ENCODE measurements at places on chromosomes 13 and 19.

- no peak for DNase-seq
These were observed 737 bp upstream of the ZNF181 start for GRCh38 chr19:34733266-34733745.

DNA sequence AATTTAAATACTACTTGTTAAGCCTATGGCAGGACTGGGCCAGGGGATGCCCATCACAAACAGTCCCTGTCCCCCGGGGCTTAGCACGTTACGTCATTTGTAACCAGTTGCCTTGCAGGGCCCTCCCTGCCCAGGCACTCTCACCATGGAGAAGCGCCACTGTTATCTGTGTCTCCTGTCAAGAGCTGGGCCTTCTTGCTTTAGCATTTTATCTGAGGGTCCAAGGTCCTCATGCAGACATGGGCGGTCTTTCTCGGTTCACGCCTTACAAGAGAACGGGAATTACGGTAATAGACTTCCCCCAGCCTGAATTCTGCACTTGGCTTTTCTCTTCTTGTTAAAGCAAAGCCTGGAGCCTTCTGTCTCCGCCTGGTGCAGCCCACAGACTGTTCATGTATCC, 46.1 kb downstream of the TMED1 start:
- DNase-seq, result no peak

DNA sequence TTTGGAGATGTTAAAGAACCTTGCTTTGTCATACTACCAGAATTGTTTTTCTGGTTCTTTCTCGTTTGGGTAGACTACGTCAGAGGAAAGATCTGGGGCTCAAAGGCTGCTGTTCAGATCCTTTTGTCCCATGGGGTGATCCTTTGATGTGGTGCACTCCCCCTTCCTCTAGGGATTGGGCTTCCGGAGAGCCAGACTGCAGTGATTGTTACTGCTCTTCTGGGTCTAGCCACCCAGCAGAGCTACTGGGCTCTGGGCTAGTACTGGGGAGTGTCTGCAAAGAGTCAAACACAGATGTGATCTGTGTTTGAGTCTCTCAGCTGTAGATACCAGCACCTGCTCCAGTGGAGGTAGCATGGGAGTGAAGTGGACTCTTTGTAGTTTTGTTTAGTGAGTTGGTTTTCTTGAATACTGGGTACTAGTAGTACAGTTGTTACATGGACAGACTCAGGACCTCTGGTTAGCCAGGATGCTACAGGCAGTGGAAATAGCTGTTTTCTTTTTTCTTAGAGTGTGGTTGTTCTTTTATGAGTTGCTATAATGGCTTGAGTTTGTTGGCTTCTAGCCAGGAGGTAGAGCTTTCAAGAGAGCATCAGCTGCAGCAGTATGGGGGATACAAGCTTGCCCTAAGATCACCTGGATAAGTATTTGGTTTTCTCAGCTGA, 34.4 kb downstream of the DNAJC15 start:
- DNase-seq, result peak; percentile 50

- DNase-seq, result no peak
These were observed 4.0 kb downstream of the METTL21C start for GRCh38 chr13:102690883-102691282.

DNA sequence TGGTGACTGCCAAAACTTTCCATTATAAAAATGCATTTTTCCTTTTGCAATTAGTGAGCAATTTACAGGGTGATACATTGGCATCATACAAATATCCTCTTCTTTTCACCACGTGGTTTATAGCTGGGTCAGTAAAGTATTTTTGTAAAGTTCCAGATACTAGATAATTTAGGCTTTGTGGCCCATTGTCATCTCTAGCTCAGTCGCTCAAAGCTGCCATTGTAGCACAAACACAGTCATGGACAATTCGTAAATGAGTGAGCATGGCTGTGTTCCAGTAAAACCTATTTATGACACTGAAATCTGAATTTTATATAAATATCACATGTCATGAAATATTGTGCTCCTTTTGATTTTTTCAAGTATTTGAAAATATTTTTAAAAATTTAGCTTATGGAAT, 162.9 kb downstream of the USP12 start:
- DNase-seq, result no peak

DNA sequence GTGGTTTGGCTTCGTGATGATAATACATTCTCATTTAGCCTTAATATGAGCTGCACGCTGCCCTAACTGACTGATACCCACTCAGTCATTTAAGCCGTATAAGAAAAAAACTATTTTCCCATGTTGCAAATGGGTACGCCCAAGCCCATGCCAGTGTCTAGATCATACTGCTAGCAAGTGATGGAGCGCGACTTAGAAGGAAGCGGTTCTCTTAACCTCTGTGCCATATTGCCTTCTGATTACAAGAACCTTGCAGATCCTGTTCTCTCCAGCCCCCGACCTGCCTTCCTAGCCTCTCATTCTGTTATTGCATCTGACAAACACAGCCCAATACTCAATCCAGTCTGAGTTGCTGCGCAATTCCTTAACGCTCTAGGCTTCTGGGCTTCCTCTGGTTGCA, 603 bp downstream of the GPALPP1 start:
- peak; percentile 16 for DNase-seq

GRCh38 chr13:50106559-50106958, 91.3 kb downstream of the KCNRG start:
- no peak for DNase-seq

GRCh38 chr13:20159646-20160305, 1.1 kb downstream of the GJA3 start:
- DNase-seq, result no peak

Measured in activated naive CD4-positive, alpha-beta T cell treated with anti-CD3 and anti-CD28 coated beads for 36 hours (primary cell).